ENCODE measurements at places on chromosomes 1 and 21.
A peak's percentile ranks its signal among the peaks of the same experiment; 100 is the strongest.

- no peak for DNase-seq
Measured at GRCh38 chr1:66563941-66564630, 30.1 kb downstream of the SGIP1 start.

GRCh38 chr1:172325531-172325930, 95.0 kb upstream of the C1orf105 start:
- DNase-seq, result no peak

- no peak for DNase-seq
Measured at GRCh38 chr1:21952786-21953520, 15.8 kb upstream of the HSPG2 start.

DNA sequence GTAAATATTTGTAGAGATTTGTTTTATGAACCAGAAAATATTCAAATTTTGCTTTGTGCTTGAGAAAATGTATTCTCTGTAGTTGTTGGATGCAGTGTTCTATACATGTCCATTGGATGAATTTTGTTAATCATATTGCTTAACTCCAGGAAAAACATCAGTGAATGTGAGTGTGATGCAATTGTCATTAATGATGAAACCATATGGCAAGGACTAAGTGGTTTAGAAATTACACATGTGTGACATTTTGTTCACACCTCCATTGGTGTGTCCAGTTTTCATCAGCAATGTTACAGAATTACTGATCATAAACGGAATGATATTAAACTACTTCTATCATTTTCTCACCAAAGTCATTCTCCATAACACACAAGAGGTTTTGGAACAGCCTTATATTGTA, 151.8 kb upstream of the ST6GALNAC5 start:
- no peak for DNase-seq

- DNase-seq, result no peak
Measured at GRCh38 chr1:52057876-52058415, 1.9 kb downstream of the BTF3L4 start.

DNA sequence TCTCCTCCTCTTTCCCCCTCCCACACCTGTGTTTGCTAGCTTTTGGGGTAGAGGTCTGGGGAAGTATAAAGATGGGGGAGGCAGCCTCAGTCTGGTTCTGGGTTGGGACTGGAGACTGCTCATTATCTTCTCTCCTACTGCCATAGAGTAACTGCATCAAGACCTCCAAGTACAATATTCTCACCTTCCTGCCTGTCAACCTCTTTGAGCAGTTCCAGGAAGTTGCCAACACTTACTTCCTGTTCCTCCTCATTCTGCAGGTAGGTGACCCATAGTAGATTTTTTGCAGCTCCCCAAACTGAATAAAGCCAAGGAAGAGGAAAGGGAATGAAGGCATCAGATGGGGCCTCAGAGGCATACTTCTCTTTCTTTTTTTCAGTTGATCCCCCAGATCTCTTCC, 5.3 kb downstream of the ATP8B2 start:
- DNase-seq, result no peak

DNA sequence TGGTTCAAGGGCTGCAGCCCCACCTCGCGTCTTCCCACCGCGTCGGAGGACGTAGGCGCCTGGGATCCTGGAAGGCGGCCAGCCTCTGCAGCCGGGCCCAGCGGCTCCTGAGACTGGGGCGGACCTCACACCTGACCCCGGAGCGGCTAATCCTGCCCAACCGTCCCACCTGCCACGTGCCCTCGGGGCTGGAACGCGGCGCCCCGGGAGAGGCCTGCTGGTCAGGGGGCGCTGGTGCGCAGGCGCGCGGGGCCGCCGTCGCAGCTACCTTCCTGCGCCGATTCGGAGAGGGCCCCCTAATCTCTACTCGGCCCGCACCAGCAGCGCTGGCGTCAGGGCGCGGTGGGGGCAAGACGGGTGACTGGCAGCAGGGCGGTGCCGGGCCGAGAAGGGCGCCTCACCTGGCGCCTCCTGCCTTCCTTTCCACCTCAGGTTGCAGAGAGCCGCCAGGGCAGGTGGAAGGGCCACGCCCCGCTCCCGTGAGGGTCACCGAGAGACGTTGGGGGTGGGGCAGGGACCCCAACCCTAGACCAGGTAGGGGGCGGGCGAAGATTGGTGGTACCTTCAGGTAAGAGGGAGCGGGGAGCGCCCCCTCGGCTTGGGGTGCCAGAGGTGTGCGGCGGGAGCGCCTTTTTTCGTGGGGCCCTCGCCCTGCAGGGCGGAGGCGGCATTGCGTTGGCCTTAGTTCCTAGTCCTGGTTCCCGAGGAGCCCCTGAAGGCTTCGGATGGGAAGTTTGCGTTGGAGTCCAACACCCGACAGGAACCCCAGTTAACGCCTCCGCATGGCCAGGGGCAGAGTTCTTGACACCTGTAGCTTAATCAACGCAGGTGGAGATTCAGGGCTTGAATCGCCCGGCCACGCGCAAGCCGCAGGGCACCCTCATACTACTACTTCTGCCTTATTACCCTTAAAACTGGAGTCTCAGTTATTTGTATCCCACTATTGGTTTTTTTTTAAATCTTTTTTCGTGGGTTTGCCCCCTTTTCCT, at the start of gene TDRD5:
Gene TDRD5, plus strand, starts transcription at position 241 of the 989 bp plus-strand sequence. CDS start 784 bp downstream, outside the sequence.
- DNase-seq, result no peak

- DNase-seq, result no peak
Measured at GRCh38 chr1:167231873-167232450, 11.3 kb downstream of the POU2F1 start.

DNA sequence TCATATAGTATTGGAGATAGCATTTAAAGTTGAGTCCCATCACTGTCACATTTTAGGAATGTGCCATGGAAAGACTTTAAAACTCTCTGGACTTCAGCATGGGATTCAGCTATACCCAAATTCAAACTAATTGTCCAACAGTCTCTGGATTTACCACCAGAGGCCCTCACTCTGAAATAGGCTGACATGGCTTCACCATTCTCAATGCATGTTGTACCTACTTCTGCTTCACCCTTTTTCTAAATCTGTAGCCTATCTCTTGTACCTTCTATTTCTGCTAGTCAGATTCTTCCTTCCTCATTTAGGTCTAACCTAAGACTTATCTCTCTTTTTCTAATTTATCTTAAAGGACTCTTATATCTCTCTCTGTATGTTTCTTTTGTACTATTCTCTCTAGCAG, 512.7 kb upstream of the ZRANB2 start:
- no peak for DNase-seq

GRCh38 chr1:94757931-94758330, 62.2 kb upstream of the SLC44A3 start:
- no peak for DNase-seq

DNA sequence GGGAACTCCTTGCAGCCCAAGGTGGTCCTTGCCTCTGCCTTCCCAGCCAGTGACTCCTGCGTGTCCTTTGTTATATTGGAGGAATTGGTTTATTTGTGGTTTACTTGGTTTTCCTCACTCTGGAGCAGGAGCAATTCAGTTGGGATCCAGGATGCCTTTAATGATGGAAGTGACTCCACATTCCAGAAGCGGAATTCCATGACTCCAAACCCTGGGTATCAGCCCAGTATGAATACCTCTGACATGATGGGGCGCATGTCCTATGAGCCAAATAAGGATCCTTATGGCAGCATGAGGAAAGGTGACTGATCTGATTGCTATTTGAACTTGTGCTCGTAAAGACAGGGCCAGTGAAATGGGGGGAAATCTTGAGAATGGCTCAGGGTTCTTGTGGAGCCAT, 15.1 kb upstream of the PIGV start:
- DNase-seq, result no peak

DNA sequence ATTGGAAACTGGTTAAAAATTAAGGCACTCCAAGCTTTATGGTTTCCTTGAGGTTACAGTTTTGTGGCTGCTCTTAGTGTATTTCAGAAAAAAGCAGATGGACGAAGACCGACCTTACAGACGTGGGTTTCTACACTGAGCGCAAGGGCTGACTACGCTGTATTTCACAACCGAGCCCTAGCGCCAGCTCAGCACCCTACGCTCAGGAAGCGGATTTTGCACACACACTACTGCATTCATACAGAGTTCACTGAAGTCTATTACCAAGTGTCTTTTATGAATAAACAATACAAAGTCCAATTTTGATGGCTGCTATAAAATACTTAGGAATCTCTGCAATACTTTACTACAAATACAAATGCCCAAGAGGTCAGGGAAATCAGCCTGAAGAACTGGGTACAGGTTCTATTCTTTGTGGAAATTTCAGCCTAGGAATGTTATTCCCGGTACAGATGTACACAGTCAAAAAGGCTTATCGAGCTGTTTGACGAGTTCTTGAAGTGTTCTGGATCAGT, 23.8 kb downstream of the PTTG1IP start:
- DNase-seq, result no peak

GRCh38 chr21:45276596-45276995, 11.1 kb downstream of the POFUT2 start:
- DNase-seq, result no peak

- DNase-seq, result peak; percentile 84
Measured at GRCh38 chr1:204763773-204764427, 78.4 kb upstream of the LRRN2 start.

- DNase-seq, result no peak
Measured at GRCh38 chr1:235052067-235053008, 76.3 kb downstream of the TOMM20 start.

DNA sequence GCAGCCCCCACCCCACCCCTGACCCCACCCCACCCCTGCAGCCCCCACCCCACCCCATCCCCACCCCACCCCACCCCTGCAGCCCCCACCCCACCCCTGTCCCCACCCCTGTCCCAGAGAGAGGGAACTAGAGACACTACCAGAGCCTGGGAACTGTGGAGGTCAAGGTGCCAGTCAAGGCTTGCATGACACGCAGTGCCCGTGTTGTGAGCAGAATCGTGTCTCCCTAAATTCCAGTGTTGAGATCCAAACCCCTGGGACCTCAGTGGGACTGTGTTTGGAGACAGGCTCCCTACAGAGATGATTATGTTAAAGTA, 18.4 kb upstream of the SUMO3 start:
- no peak for DNase-seq

DNA sequence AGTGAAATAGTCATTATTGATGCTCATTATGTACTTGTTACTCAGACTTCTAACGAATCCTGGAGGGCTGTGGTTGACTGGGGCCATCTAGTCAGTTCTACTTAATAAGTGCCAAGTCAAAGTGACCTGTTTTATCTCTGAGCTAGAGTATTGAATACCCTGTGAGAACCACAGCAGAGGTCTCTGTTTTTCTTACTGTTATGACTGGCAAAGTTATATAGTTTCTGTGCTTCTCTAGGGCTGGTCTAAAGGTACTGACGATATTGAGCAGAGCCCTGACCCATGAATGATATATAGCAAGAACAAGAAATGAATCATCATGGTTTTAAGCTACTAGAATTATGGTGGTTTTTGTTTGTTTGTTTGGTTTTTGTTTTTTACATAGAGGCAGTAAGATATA, 555.8 kb downstream of the PLA2G4A start:
- DNase-seq, result no peak

DNA sequence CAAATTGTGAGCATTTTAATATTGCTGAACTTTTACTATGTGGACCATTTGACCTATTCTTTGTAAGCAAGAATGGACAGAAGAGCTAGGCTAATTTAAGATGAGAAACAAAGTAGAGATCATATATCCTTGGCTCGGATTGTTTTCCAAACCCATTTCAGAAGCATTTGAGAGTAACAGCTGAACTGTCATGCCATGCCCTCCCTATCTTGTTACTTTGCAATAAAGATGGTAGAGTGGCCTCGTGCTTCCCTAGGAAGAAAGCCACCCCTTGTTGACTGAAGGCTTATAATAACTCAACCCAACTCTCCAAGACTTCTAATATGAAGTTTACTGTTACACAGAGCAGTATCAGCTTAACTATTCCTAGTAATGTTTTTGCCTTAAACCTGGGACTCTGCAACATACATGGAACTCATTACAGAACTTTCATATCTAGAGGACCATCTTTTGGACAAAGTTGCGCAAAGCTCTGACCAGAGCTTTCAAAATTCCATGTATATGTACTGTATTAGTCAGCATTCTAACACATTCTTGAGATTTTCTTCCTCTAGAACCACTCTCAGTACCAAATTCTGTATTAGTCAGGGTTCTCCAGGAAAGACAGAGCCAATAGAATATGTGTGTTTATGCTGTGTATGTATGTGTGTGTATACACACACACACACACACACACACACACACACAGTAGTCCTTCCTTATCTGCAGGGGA, 68.7 kb downstream of the ADAMTS1 start:
- DNase-seq, result no peak

- DNase-seq, result no peak
Measured at GRCh38 chr1:46991083-46991923, 32.2 kb upstream of the CYP4X1 start.

GRCh38 chr1:107940701-107941100, 24.3 kb downstream of the VAV3 start:
- no peak for DNase-seq

DNA sequence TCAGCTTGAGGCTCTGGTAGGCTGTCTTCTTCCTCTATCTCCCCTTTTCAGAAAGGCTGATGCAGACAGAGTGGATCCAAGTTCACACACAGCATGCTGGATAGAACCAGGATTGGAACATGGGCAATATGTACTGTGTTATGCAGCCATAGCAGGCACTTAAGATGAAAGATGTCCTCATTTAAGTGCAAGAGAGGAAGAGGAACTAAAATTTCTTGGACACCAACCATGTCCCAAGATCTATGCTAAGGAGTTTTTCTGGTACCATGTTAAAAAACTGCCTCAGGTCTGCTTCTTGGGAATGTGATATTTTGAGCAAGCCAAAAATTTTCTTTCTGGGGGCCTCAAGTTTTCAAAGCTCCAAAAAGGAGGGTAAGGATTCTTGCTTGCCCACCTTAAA, 1.2 kb downstream of the SDHB start:
- no peak for DNase-seq

All from stimulated activated naive CD8-positive, alpha-beta T cell treated with anti-CD3 and anti-CD28 coated beads, Interleukin-15, amount 100 ng/mL, for 72 hours (primary cell).